ENCODE measurements at places on chromosomes 1 and 21.

DNA sequence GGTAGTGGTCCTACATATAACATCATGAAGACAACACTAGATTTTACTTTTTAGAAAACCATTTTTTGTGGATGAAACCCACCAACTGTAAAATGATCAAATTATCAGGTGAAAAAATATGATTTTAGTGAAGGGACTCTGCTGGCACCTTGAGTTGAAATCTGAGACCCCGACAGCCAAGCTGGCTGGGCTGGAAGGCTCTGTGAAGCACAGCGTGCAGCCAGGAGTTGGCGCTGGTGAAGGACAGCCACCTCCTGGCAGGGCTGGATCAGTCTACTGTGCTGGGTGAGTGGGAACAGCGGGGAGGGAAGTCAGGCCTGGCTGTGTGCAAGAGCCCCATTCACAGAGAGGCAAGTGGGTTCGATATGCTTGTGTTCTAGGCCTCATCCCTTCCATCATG, 47.9 kb downstream of the DDAH1 start:
- DNase-seq, result no peak

GRCh38 chr1:239884796-239885195, 206.9 kb upstream of the FMN2 start:
- DNase-seq, result no peak

- DNase-seq, result no peak
Measured at GRCh38 chr21:43864313-43864961, 586 bp upstream of the AGPAT3 start.

- no peak for DNase-seq
Measured at GRCh38 chr1:38038861-38039260, 7.7 kb downstream of the POU3F1 start.

GRCh38 chr1:11735531-11735853, 444 bp upstream of the AGTRAP start:
- no peak for DNase-seq

DNA sequence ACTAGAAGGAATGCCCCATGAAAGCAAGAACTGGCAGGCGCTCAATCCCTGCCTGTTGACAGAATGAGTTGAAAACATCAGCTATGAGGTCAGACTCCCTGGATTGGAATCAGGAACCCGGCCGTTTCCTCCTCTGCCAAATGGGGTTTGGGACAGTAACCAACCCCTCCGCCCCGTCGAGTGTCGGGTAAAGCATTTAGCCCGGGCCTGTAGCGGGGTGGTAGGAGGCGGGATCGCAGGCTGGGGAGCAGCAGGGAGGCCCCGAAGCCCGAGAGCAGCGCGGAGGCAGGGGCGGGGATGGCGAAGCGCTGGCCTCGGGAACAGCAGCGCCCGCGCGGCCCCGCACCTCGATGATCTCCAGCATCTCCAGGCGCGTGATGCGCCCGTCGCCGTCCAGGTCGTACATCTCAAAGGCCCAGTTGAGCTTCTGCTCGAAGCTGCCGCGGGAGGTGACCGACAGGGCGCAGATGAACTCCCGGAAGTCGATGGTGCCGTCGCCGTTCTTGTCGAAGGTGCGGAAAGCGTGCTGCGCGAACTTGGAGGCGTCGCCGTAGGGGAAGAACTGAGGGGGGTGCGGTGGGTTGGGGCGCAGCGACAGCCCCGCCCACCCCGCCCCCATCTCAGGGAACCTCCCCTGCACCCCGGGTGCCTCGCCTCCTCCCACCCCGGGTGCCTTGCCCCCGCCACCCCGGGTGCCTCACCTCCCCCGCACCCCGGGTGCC, 7.5 kb downstream of the HPCAL4 start:
- DNase-seq, result no peak

DNA sequence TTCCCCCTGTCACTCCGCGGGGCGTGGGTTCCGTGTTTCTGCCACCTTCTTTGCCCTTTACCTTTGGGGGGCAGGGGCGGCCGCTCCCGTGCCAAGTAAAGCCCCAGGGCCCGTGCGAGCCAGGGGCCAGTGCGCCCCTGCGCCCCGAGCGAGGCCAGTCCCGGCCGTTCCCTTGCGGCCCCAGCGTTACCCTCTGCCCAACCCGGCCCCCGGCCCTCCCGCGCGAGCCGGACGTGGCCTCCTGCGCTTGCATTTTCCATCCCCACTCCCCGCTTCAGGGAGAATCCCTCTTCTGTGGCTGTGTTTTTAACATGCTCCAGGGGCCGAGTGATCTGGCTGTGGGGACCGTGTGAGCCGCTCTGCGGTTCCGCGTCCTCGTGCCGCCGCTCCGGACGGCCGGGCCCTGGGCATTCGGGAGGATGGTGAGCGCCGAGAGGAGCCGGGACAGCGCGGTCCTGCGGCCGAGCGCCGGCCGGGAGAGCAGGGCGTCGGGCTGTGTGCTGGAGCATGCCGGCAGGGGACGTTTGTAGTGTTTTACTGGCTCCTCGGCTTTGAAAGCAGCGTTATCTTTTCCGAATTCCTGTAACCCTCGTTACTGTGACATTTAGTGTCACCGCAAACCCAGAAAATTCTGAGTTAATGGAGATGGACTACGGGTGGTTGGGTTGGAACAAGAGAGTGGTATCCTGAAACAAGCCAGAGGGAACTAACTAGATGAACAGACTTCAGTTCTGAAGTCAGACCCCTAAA, 1.0 kb downstream of the GALNT2 start:
- peak; percentile 3 for DNase-seq

DNA sequence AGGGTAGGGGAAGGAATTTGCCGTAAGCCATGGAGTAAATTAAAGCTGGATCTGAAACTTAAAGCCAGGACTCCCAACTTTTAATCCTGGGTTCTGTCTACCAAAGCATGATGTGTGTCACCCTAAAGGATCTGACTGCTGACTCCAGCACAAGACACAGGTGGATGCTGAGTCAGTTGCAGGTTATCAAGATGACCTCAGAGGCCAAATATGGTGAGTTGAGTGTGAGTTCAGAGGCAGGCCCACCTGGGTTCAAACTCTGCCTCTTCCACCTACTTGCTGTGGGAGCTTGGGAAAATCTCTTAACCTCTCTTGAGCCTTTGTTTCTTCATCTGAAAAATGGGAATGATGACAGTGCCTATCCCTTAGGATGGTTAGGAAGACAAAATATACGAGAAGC, 16.7 kb upstream of the LDLRAP1 start:
- DNase-seq, result no peak

- DNase-seq, result no peak
Measured at GRCh38 chr1:111285879-111286278, 4.8 kb upstream of the CHIA start.

GRCh38 chr1:79667848-79668696, 661.5 kb upstream of the ADGRL4 start:
- no peak for DNase-seq

DNA sequence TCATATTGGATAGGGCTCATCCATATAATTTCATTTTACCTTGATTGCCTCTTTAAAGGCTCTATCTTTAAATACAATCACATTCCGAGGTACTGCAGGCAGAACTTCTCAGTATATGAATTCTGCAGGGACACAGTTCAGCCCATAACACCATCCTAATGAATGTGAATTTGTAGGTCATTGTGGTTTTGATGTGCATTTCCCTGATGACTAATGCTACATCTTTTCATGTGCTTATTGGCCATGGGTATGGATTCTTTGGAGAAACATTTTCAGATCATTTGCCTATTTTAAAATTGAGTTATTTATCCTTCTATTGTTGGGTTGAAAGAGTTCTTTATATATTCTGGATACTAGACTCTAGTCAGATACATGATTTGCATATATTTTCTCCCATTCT, 9.6 kb upstream of the RPS6KC1 start:
- no peak for DNase-seq

DNA sequence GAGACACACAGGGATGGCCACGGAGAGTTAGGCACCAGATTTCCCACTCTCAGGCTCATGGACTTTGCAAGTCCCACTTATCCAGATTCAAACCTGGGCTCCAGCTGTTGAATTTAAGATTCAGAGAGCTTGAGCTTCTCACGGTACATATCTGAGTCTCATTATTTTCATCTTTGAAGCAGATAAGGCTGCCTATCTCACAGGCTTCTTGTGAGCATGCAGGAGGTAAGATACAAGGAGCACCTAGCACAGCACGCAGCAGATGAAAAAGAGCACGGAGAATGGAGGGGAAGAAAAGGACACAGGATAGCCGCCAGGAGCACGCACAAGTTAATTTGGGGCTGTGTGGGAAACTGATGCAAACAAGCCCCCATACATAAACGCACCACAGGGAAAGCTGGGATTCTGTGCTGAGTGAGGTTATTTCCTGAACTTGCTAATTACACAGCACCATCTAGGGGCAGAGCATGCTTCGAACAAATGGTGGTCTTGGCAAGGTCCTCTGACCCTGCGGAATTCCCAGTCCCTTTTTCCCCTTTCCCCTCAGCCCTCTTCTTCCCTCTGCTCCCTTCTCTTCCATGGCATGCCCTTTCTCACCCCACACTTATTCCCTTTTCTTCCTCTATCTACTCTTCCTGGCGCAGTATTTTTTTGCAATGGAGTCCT, 134.7 kb upstream of the VANGL1 start:
- peak; percentile 9 for DNase-seq

- DNase-seq, result peak; percentile 14
Measured at GRCh38 chr1:20358761-20359263, 68.1 kb downstream of the VWA5B1 start.

DNA sequence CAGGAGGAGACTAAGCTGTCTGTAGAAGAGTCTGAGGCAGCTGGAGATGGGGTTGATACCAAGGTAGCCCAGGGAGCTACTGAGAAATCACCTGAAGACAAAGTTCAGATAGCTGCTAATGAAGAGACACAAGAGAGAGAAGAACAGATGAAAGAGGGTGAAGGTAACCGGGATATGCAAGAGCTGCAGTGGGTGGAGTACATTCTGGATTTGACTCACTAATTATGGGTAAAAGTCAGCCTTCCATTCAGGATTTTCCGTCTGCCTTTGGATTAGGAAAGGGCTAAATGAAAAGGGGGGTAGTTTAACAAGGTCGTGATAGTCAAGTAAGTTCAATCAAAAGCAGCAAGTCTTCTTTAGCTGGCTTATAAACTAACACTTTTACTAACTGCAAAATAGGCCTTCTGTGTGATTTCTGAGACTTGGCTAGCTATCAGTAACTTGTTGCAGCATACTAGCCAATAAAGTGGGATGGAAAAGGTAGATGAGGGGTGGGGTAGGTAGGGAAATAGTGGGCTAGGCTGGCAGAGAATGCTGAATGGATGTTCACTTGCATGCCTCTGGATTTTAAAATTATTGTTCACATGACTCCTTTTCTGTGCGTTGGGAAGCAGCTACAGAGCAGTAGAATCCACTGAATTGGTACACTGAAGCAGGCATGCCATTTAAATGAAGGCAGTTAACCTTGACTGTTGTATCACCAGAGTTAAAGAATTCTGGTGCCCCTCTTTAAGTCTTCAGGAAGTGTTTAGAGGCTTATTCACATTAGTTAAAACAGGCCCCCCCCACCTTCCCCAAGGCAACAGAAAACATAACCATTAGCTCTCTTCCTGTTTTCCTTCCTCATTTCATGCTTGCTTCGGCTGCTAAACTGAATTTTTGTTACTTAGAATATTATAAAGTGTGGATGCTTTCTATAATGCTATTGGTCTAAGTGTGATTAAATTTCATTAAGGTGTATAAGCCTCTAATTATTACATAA, 15.4 kb downstream of the CCDC17 start:
- DNase-seq, result no peak

GRCh38 chr1:67594764-67595163, 90.2 kb upstream of the GADD45A start:
- no peak for DNase-seq

- DNase-seq, result peak; percentile 39
Measured at GRCh38 chr1:154791292-154792166, 78.6 kb downstream of the KCNN3 start.

GRCh38 chr1:215397106-215397505, 170.0 kb upstream of the KCTD3 start:
- DNase-seq, result no peak

DNA sequence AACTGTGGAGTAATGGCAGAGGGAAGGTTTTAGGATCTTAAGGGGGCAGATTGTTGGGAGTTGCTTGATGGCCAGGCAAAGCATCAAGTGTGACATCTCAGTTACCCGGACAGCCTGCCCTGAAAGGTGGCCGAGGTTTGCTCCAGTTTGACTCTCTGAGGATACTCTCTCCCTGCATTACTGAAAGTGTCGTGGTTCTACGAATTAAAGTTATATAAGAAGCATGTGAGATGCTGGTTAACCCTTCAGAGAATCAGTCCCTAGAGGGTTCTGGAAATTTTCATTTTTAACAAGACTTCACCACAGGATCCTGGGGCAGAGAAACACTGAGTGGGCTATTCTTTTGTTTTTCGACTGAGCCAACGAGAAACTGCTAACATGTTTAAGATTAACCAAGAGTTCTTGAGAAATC, 689 bp upstream of the ZNF644 start:
- peak; percentile 73 for DNase-seq

GRCh38 chr1:209291715-209292114, 291.8 kb upstream of the CAMK1G start:
- no peak for DNase-seq

GRCh38 chr1:165395478-165395877, 39.0 kb upstream of the LMX1A start:
- DNase-seq, result no peak

DNA sequence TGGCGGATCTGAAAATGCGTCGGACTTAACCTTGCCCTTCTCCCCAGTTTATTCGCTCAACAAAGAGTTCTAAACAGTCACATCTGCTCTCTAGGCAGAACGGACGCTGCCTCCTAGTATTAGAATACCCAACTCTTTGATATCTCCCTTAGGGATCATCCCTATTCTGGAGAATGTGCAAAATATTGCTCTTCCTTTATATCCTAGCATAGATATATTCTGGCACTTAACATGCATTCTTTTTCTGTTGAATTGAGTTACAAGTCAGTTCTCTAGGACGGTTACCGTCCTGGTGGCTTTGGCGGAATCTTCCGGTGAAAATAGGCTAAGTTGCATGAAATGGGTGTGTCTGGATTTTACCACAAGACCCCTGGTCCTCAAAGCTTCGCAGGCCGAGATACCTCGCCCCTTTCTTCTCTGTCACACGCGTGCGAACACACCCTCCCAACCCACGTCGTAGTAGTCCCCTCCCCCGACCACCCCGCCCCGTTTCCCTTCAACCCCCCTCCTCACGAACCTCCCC, 501 bp upstream of the DNAJC6 start:
- peak; percentile 71 for DNase-seq

GRCh38 chr1:228219245-228219961, 11.6 kb downstream of the OBSCN start:
- DNase-seq, result no peak

GRCh38 chr1:22216210-22216883, 73.5 kb upstream of the WNT4 start:
- no peak for DNase-seq

DNA sequence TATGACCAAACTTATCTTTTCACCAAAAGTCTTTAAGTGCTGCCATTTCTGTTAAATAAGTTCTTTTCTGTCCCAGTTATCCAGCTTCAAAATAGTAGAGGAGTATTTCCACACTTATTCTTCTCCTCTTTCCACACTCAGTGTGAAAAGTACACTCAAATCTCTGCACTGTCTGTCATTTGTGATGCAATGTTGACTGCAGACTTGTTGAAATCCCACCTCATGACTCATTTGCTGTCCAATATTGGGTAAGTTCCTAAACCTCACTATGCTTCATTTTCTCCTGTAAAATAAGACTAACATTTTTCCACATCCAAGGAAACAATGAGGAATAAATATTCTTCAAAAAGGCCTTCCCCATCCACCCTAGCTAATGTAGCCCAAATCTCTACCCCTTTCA, 17.5 kb downstream of the LRRIQ3 start:
- no peak for DNase-seq

- DNase-seq, result no peak
Measured at GRCh38 chr1:109136766-109137165, 22.9 kb downstream of the ELAPOR1 start.
